ENCODE measurements at places on chromosomes 5 and 9. TPM values are rescaled to one million over a fixed set of nuclear protein-coding genes. Genes with fewer than 3 reads are reported as not detected.

The GRM6 gene
- total RNA-seq: not detected

DNA sequence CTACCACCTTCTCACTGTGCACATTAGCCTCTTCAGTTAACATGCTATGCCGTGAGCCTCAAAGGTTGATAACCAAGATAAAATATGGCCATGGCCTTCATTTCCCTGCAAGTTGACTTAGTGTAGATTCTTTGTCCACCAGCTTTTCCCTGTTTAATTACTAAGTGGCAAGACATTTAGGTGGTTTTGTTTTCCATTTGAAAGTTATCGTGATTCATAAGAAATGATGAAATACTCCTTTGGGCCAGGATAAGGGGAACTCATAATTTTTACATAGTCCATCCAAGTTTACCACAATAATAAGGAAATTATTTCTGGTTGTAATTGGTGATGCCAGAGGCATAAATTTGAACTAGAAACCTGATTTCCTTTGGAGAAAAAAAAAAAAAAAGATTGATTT lies 609.6 kb downstream of the TAF11L14 start:
- no peak for DNase-seq

The GTF2H2C gene
- 18.2 TPM for total RNA-seq

- DNase-seq: no peak
Observed at GRCh38 chr9:106560540-106560939, 302.4 kb upstream of the ZNF462 start.

GRCh38 chr5:143717400-143717799 lies 94.6 kb upstream of the HMHB1 start:
- DNase-seq: no peak

The JAKMIP2 gene
- total RNA-seq: not detected

DNA sequence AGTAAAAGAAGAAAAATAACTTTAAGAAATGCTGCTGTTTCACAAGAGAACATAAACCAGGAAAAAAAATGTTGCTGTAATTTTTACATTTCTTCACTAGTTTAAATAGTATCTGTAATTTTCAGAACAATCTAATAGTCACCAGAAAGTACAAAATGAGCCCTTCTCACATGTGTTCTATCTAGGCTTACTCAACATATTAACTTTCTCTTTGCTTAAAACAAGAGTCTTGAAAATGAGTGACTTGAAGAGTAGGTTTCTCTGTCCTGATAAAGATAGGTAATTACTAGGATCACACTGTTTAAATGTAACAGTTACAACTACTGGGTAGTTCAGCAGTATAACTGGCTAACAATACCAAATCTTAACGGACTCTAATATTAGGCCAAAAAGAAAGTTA lies 37.5 kb downstream of the CLINT1 start:
- DNase-seq: no peak

The DOCK8 gene
- 14.8 TPM for total RNA-seq
